Activated T-helper 9 cell treated with anti-CD3 and anti-CD28 coated beads, Interleukin-2, amount 50 U/mL, for 16 hours (primary cell): ENCODE measurements at places on chromosomes 5 and 9.

DNA sequence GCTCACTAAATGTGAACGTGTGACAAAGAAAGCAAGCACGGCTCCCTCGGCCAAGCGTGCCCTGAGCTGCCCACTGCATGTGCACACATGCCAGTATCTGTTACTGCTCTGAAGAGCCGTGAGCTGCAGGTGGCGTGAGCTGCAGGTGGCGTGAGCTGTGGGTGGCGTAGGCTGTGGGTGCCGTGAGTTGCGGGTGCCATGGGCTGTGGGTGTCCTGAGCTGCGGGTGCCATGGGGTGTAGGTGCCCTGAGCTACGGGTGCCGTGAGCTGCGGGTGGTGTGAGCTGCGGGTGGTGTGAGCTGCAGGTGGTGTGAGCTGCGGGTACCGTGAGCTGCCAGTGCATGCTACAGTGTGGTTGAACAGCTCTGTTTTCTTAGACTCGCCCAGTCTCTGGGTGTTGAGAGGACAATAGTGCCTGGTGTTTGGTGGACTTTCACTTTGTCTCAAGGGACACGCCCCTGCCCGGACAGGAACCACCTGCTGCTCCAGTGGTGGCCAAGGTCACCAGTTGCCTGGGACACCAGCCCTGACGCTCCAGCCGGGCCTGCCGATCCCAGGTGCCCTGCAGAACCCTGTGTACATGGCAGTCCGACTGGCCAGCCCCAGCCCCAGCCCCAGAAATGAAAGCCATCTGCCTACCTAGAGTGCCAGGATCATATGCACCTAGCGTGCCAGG, 6.7 kb downstream of the CCDC187 start:
- DNase-seq: no peak

DNA sequence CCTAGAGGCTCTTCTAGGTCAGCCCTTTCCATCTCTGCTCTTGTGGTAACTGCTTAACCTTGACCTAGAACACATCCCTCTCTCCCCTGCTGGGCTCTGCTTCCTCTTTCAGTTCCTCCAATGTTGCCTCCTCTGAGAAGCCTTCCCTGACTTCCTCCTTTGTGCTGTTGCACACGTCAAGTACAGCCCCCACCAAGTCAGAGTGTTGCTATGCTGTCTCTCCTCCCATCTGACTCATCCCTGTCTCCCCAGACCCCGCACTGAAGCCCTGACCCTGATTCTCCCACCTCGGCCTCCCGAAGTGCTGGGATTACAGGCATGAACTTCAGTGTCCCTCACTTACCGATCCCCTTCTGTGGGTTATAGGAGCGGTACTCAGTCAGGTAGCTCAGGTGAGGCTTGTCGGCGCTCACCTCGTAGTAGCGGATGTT, 10.4 kb upstream of the TRIM14 start:
- DNase-seq: no peak

GRCh38 chr9:86082870-86083269, 16.5 kb downstream of the GOLM1 start:
- DNase-seq: no peak

DNA sequence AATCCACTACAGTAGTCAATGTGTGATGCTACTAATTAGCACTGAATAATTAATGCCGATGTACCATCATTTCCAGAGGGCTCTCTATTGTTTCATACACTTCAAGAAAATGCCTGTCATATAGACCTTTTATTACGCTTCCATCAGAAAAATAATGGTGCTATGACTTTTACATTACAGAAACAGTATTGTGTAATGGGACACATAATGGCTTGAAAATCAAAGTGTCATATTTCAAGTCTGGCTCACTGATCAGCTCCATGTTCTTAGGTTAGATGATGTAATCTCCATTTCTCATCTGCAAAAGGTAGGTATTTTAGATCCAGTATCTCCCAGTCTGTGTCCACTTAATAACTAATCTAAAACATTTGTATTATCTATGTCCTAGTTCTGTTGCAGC, 990.6 kb upstream of the TYRP1 start:
- no peak for DNase-seq

- DNase-seq: no peak
Measured at GRCh38 chr9:20224756-20225155, 397.5 kb downstream of the MLLT3 start.

DNA sequence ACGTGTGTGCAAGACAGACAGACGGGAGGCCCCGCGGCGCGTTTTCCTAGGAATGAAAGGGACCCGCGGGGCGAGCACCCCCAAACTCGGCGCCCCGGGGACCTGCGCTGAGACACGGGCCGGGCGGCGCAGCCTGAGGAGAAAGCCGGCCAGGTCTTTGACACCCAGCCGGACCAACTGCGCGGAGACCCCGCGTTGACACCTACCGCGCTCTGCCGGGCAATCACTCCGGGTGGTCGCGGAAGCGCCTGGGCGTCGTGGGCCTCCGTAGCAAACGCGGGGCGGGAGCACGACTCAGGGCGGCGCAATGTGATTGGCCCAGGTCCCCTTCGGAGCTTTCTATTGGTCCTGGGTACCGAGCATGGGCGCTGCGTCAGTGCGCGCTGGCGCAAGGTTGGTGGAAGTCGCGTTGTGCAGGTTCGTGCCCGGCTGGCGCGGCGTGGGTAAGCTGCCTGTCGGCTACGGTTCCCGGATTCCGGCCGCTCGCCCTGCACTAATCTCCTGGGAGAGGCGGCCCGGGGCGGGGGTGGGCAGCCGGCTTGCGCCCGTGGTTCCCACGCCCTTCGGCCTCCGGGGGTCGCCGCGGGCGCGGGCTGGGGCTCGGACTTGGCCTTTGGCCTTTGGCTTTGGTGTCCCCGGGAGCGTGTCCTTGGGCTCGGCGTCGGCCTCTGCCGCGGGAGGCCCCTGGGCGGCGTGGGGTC, at the start of the genes FASTKD3 and MTRR:
Gene FASTKD3, minus strand, starts transcription at position 259 of the 701 bp plus-strand sequence. CDS start 948 bp downstream, outside the sequence.
Gene MTRR, plus strand, starts transcription at position 376 of the 701 bp plus-strand sequence. CDS start 1,647 bp downstream, outside the sequence.
- peak; percentile 84 for DNase-seq

DNA sequence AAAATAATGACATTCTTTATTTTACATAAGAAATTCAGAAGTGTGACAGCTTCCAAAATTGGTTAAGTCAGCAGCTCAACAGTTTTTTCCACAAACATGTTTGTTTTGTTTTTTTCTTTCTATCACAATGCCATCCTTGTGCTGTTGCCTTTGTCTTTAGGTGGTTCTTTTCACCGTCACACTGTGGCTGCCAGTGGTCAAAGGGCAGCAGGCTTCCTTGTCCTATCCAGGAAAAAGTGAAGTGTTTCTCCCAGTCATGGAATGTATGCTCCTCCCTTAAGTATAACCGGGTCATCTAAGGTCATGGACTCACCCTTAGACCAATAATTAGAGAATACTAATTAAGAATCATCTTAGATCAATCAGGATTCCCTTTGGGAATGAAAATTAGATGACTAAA, 87.4 kb downstream of the SREK1 start:
- no peak for DNase-seq

- DNase-seq: no peak
Measured at GRCh38 chr5:66354422-66354821, 210.3 kb downstream of the SREK1 start.

DNA sequence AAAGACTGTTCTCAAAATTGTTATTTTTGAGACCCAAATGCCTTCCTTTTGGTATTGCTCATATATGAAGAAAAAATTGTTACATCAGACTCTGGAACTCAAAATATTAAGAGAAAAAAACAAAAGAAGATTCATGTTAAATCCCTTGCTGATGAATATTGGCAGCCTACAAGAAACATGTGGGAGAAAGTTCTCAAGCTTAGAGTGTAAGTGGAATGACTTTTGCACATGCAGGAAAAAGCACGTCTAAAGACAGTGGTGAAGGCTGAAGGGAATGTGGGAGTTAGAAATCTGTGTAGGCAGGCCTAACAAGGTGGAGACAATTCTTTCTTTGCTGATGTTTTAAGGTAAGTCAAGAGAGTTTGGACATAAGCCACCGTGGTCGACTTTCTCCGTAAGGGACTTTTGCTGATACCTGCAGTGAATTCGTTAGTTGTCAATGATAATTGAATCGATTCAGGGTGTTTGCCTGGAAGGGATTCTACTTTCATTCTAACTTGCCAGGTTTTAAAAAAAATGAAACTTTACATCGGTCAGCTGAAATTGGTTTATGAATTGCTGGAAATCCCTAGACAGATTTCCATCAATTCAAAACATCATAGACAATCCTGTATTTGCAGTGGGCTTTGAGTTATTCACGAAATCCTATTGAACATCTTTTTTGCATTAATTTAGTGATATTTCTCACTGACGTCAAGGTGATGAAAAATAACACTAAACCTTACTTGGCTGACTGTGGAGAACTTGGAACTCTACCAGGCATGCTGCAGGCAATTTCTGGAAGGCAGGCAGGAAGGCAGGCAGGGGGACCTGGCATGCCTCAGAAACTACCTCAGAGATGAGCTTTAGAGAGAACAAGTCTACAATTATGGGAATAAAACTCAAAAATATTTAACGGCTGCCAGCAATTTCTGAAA, 359.1 kb upstream of the ADAMTSL1 start:
- no peak for DNase-seq

DNA sequence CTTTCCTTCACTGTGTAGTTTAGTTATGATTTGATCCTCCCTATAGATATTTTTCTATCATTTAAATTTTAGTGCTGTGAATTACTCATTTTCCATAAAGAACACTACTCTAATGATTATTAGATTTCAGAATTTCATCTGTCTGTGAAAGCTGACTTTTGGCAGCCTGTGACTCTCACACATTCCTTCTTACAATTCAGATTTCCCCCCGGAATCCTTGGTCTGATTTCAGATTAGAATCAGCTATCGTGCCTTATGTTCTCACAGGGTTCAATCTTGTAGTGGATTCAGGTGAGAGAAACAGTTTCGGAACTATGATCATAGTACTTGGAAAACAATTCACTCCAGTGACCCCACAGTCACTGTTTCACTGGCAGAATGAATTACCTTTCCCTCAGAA, 26.2 kb downstream of the ZNF474 start:
- no peak for DNase-seq

GRCh38 chr5:126422994-126423788, at the start of gene GRAMD2B:
Gene GRAMD2B, plus strand, starts transcription at chr5:126423409. Its CDS starts 198 bp downstream, at chr5:126423607.
- DNase-seq: peak; percentile 43

DNA sequence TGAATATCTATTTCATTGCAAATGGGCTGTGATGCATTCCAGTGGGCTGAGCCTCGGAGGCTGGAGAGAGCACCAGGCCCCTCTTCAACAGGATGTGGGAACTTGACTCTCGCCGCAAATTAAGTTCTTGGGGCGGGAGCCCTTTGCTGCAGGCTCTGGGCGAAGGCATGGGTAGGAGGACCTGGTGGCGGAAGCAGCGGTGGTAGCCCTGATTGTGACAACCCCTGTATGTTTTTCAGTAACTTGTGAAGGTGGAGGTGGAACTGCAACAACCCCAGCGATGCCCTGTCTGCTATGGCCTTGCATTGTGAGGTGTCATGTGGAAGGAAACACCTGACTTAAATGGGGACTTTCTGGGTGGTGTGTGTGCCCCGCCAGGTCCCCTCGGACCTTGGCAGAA, 9.4 kb downstream of the FYB1 start:
- DNase-seq: peak; percentile 60

- DNase-seq: no peak
Measured at GRCh38 chr5:168430296-168430695, 56.0 kb upstream of the RARS1 start.
